ENCODE measurements at places on chromosomes 6 and 20. TPM values are rescaled to one million over a fixed set of nuclear protein-coding genes. Genes with fewer than 3 reads are reported as not detected.
A peak's percentile ranks its signal among the peaks of the same experiment; 100 is the strongest.

HCRTR2 gene
- not detected for total RNA-seq

TFB1M gene
- 36.7 TPM for total RNA-seq

DNA sequence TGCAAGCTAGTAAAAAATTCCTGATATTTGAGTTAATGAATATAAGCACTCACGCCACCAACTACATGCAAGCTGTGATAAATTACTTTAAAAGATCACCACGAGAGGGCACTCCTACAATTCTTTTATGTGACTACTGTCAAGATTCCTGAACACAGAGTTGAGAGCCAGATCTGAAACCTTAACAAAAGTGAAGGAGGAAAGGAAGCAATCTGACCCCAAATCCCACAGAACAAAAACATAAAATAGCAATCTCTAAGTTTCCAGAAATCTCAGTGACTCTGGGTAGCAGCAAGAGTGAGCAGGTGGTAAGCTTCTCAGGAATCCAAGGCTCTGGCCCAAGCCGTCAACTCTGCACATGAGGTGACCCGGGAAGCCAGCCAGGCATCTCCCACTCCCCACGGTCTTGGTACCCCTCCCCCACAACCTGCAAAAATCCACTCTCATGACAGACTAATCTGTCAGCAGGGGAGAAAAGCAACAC lies 55.1 kb downstream of the STAU1 start:
- DNase-seq, result no peak

TRMT6 gene
- total RNA-seq, result 19.1 TPM

- DNase-seq, result no peak
Measured at GRCh38 chr20:16388731-16389130, 184.5 kb downstream of the KIF16B start.

- no peak for DNase-seq
Measured at GRCh38 chr20:24194143-24194542, 205.6 kb upstream of the GGTLC1 start.

PRSS35 gene
- 0.44 TPM for total RNA-seq

DNA sequence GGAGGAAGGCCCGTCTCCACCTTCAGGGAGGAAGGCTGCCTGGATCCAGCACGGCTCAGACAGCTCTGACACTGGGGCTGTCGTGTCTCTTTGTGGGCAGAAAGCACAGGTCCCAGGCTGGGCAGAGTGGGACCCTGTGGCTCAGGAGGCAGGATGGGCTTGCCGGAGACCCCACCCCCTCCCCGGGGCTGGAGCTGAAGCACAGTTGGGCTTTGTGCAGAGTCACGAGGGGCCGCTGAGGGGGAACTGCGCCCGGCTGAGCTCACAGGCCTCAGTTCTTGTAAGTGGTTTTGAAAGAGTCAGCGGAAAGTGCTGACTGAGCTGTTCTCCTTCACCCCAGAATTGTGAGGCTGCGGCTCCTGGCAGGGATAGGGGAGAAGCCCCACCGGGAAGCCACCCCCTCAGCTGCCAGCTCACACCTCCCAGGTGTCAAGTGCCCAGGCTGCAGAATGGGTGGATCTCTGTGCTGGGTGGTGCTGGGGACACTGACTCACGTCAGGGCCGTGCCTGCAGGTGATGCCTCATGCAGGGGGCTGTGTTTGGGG lies 145.5 kb upstream of the RNF24 start:
- DNase-seq, result no peak

GRCh38 chr6:159002432-159003155 lies 2.6 kb upstream of the RSPH3 start:
- no peak for DNase-seq

GRCh38 chr6:113102761-113103160 lies 754.4 kb upstream of the MARCKS start:
- no peak for DNase-seq

- no peak for DNase-seq
Measured at GRCh38 chr6:132365281-132365907, 35.9 kb downstream of the MOXD1 start.

DNA sequence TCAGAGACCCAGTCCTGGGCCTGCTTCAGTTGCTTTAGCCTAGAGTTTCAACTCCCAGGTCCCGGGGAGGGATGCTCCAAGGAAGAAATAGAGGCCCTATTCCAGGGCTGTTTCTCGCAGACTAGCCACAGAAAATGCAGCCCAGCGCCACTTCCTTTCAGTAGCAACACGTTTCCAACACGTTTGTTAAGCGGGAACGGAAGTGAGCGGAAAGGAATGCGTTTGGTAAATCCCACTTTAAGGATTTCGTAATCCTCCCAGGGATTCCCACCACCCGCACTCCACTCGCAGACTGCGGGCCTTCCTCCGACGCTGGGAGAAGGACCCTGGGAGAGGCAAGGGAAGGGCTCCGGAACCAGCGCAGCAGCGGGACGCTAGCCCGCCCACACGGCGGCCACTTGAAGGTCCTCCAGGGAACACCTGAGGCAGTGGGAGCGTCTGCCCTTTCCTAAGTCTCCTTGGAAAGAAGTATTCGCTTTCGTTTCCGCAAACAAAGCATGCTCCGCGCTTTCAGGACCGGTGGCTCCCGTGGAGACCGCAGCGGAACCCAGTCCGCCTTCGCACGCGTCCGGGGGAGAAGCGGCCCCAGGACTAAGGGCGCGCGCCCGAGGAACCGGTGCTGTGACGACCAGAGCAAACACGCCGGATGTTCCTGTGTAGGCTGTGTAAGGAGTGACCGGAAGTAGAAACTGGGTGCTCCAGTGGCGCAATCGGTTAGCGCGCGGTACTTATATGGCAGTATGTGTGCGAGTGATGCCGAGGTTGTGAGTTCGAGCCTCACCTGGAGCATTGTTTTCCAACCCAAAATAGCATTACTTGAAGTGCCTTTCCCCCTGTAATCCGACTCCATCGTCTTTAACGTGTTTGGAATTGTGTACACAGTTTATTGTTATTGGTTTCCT lies 227.6 kb upstream of the PRSS16 start:
- DNase-seq, result peak; percentile 92

GRCh38 chr20:23309781-23310180 lies 40.8 kb upstream of the NXT1 start:
- no peak for DNase-seq

DNA sequence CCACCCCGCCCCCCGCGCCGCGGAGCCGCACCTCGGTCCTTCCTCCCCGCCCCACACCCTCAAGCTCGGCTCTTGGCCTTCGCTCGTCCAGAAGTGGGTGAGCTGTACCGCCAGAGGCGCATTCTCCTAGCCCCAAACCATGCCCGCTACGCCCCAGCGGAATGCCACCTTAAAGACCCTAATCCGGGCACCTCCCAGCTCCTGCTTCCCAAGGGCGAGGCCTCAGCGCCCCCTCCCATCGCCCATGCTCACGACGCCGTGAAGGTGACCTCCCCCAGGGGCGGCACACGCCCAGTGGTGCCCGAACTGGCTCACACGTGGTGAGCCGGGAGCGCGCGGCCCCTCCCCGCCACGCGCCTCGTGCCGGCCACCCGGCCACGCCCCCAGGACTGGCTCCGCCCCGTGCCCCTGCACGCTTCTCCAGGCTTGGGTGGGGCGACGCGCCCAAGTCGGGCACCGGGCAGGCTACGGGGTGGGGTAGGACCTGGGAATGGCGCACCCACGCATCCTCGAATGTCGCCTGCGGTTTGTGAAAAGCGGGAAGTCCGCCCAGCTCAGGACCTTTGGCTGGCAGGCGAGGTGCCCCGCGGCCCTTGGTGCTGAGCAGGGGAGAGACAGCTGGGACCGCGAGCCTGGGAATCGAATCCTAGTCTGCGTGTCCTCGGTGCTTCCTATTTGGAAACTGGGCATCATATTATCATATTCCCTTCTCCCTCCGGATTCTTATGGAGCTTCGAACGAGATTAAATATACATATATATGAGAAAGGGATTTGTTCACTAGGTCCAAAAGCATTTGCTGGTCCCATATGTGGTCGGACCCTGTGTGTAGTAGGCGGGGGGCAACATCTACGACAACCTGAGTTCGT lies 941 bp upstream of the SOX12 start:
- peak; percentile 92 for DNase-seq

- no peak for DNase-seq
Measured at GRCh38 chr20:44496976-44497375, 21.3 kb downstream of the TTPAL start.

GRCh38 chr6:110389689-110390382 lies 25.5 kb downstream of the DDO start:
- no peak for DNase-seq

- DNase-seq, result no peak
Measured at GRCh38 chr6:106872049-106872448, 102.5 kb downstream of the CD24 start.

DNA sequence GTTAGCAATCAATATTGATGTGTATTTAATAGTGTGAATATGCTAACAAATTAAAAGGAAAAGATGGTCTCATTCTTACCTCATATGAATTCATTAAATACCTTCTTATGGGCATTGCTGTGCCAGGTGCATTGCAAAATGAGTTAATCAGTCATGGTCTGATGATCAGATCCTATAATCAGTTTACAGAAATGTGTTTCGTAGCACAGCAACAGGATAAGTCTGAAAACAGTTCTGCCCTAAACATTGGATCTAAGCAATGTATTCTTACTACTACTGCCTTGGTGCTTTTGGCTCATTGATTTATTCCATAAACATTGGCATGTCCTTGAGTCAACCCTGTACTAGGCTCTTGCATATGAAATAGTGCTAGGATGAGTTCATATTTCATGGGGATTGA lies 417.0 kb upstream of the JAG1 start:
- DNase-seq, result no peak

DNA sequence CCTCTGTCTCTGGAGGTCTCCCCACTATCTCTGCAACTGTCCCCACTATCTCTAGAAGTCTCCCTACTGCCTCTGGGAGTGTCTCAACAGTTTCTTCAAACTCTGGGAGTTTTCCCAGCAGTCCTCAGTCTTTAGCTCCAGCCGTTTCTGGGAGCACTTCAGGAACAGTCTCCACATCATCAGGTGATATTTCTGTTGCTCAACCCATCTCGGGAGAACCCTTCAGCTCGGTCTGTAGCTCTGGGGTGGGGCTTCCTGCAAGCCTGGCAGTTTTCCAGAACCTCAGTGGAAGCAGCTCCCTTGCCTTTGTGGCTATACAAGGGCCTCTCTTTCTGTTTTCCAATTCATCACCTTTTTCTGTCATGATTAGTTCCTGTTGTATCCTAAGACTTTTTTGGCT lies 3.0 kb upstream of the SFTA2 start:
- DNase-seq, result no peak

PPIL4 gene
- 34.2 TPM for total RNA-seq

DNA sequence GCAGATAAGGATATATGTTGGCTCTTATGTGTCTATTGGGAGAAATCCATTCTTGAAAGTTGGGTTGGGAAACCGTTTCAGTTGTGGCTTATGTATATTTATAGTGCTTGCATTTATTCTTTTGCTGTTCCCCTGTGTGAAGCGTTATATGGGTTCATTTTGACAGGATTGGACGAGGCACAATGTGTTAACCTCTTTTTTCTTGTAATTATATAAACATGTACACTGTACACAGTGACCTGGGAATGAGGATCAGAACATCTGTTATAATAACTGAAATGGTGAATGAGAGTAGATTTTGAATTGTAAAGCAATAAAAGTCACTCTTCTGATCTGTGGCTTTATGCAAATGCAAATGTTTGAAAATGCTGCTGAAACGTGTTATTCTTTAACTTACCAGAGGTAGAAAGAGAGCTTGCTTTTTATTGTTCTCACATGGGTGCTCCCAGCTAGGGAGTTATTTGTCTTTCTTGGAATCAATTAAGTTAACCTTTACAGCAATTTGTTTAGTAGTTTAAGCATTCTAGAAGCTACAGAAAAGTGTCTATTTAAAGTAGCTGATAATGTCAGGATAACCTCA lies 213.7 kb downstream of the GRIK2 start:
- no peak for DNase-seq

- no peak for DNase-seq
Measured at GRCh38 chr6:150314230-150315188, 54.3 kb upstream of the IYD start.

RCAN2 gene
- total RNA-seq, result 19.8 TPM

- no peak for DNase-seq
Measured at GRCh38 chr6:12420626-12421025, 130.5 kb downstream of the EDN1 start.

FOXC1 gene
- 41.9 TPM for total RNA-seq

HSPA1B gene
- 163 TPM for total RNA-seq

DNA sequence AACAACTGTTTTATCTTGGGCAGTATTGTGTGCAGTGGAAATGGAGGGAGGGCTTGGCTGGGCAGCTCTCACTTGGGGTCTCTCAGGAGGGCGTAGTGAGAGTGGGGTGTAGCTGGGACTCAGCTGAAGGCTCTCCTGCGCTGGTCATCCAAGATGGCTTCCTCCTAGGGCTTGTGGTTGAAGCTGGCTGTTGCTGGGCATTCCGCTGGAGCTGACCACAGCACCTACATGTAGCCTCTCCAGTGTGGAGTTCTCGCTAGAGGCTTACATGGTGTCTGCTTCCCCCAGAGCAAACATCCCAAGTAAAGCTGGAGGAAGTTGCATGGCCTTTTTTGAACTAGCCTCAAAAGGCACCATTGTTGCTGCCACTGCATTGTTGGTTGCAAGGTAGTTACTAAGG lies 344.1 kb upstream of the MARCKS start:
- no peak for DNase-seq

NEDD9 gene
- total RNA-seq, result 65.8 TPM

DNA sequence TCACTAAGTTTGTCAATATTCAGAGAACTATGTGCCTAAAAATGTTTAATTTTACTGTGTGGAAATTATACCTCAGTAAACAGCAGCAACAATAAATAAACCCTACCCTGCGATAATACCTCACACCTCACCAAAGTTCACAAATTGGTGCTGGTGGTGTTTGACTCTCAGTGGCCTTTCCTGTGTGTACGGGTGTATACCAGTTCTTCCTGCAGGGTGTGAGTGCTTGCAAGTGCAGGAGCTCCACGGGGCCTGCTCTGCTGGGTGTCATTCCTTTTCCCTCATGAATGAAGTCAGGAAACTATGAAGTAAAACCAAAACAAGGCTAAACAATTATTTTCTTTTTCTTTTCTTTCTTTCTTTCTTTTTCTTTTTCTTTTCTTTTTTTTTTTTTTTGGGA lies 4.1 kb upstream of the ENPP5 start:
- DNase-seq, result no peak

NT5E gene
- 22.8 TPM for total RNA-seq

GRCh38 chr6:26597389-26597766 lies 625 bp downstream of the ABT1 start:
- DNase-seq, result no peak

DNA sequence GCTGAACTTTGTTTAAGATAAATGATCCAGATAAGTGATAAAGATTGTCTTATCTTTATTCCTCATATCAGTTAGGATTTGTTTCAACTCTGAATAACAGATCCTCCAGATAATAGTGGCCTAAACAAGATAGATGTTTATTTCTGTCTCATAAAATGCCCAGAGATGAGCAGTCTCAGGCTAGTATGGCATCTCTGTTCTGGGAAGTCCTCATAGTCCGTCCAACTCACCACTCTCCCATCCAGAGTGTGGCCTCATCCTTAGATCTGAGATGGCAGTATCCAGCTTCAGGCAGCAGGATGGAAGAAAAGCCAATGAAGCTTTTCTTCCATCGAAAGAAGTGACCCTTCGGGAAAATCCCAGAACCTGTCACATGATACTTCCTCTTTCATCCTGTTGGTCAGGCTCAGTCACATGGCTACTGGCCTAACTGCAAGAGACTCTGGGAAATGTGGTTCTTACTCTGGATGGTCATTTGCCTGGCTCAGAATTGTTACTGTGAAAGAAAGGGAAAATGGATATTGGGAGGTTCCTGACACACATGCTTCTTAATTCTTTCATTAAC lies 29.4 kb upstream of the TAGAP start:
- no peak for DNase-seq

KPNA5 gene
- total RNA-seq, result 21.2 TPM
